ENCODE measurements at places on chromosomes 11 and 22. TPM values are rescaled to one million over a fixed set of nuclear protein-coding genes. Genes with fewer than 3 reads are reported as not detected.

APOL2 gene
- total RNA-seq, result 18.6 TPM

OR52I2 gene
- not detected for total RNA-seq

RAC2 gene
- 3.3 TPM for total RNA-seq

- no peak for DNase-seq
Observed at GRCh38 chr11:46948378-46949131, 12.0 kb downstream of the CSTPP1 start.

DNA sequence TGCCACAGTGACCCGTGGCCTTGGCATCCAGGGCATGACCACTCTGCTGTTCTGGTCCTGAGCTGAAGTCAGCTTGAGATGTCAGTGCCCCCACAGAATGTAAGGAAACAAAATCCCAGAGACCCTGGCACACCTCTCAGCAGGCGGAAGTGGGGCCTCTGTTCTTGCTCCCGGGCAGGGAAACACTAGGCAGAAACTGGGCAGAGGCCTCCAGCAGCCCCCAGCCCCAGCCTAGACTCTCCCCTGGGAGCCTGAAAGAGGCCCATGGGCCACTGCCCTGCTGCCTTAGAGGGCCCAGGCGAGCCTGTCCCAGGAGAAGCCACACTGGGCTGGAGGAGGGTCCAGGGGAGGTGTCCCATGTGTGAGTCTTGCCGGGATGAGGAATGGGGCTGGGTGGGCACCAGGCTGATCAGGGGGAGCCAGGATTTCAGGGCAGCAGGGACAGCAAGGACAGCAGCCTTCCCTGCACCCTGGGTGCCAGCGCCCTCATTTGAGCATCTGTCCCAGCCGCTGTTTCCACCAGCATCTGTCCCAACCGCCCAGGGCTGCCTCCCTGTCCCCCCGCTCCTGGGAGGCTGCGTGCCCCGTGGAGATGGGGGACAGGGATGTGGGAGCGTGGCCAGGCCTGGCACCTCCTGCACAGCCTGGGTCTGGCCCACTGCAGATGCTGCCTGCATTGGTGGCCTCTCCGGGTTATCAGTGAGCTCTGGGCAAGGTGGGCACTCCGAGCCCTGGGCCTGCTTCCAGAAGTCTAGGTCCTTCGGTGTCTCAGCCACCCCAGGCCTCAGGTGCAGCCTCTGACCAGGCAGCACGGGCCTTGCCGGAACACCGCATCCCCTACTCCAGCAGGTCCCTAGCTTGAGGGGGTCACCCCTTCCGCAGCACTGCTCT is 1072.4 kb downstream of the BRD1 start:
- peak; percentile 64 for DNase-seq

DNA sequence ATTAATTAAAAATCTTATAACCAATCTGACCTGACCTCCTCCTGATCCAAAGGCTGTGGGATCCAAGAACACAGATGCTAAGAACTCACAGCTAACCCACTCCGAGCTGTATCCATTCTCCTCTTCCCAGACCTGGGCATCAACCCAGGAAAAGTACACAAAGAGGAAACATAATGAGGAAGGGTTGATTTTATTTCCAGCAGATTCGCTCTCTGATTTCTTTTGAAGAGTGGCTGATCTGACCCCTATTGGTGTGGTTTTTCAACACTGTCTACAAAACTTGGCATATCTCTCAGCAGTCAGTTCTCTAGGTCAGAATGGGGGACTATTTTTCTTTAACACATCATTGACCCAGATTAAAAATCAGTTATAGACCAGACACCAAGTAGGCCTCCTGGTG is 201.9 kb upstream of the UBASH3B start:
- no peak for DNase-seq
